ENCODE measurements at places on chromosomes 4 and X.

DNA sequence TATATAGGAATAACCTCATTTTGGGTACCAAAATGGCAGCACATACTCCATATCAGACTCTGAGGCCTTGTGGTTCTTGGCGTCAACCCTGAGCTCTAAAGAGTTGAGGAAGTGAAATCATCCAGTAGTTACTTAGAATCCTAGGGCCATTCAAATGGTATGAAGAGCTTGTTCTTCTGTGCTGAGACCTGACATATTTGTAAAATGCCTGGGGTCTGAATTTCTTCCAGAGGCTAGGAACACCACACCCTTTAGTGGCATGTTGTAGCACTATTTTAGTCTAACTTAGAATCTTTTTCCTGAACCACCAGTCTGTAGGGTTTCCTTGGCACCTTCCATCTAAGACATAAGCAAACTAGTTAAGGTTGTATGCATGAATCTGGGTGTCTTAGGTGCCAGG, 18.1 kb upstream of the GDPD2 start:
- H3K27me3 ChIP-seq, result no peaks in the 10 kb centered on the region
- DNase-seq, result no peak
- no peak overlapping the region for H3K4me3 ChIP-seq
- no peaks in the 10 kb centered on the region for H3K36me3 ChIP-seq
- H3K4me1 ChIP-seq, result no peaks in the 10 kb centered on the region

- no peak overlapping the region for H3K4me3 ChIP-seq
- no peaks in the 10 kb centered on the region for H3K27me3 ChIP-seq
- H3K27ac ChIP-seq, result no peak overlapping the region
- no peaks in the 10 kb centered on the region for H3K4me1 ChIP-seq
These were observed 154.0 kb downstream of the BTC start for GRCh38 chr4:74640111-74640903.

- no peak for DNase-seq
- H3K27me3 ChIP-seq, result no peaks in the 10 kb centered on the region
- no peak overlapping the region for H3K27ac ChIP-seq
- no peak overlapping the region for H3K4me3 ChIP-seq
- peaks cover 45% of the 10 kb centered on the region for H3K36me3 ChIP-seq
These were observed 37.1 kb downstream of the SMARCAD1 start for GRCh38 chr4:94244829-94245185.

- H3K36me3 ChIP-seq, result no peaks in the 10 kb centered on the region
- no peaks in the 10 kb centered on the region for H3K27me3 ChIP-seq
- peak within 1 kb of the TSS; percentile 43 for H3K4me3 ChIP-seq
- peak within 1 kb of the TSS; percentile 71 for H3K27ac ChIP-seq
These were observed at the start of gene GPRASP2 for GRCh38 chrX:102712216-102712966. GPRASP2 (plus strand) TSS chrX:102712448; CDS start chrX:102714870, 2,422 bp downstream.

DNA sequence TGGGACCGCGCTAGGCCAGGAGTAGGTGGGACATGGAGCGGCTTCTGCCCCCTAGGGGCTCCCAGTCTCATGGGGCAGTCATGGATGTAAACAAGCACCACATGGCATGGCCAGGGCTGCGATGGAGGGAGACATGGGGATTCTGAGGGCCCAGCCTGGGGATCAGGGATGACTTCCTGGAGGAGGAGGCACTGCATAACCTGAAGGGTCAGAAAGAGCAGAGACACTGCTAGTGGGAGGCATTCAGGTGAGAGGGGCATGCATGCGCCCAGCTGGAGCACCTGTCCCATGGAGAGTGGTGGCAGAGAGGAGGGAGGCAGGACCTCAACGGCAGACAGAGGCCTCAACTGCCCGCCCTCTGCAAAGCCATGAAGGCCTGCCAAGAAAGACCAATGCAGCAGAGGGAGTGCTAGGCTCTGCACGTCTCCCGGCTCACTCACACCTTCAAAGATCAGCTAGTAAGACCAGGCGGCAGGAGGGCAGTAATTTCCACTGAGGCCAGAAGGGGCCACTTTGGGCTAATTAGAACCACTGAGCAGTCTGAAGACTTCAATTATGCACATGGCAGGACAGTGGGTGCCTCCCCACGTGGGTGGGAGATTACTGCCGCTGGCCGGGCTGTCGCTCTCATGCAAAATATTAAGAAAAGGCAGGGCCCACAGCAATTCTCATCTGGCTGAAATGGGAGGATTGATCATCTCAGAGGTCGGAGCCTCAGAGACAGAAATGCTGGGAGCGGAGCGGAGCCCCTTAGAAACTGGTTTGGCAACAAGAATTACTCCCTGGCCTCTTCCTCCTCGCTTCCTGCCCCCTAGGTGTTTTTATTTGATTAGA, 69.6 kb downstream of the PPP2R2C start:
- no peak overlapping the region for H3K27ac ChIP-seq
- no peaks in the 10 kb centered on the region for H3K36me3 ChIP-seq
- H3K27me3 ChIP-seq, result no peaks in the 10 kb centered on the region
- no peak for DNase-seq
- H3K4me1 ChIP-seq, result no peaks in the 10 kb centered on the region

DNA sequence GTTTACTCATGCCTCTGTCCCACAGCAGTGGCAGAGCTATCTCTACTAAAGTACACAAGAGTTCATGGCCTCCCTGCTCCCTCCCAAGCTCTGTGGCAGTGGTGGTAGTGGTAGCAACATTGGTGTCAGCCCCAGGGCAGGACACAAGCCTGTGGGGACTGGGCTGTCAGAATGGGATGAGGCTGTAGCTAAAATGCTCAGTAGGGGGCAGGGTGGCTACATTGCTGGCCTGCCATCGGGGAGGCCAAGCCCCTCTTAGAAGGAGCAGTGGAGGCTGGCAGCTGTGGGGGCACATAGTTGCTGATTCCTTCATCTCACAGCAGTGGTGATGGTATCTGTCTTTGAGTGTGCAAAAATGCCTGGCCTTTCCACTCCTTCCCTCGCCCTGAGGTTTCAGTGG, 461.7 kb downstream of the PCDH18 start:
- H3K4me3 ChIP-seq, result no peak overlapping the region
- no peak overlapping the region for H3K27ac ChIP-seq

DNA sequence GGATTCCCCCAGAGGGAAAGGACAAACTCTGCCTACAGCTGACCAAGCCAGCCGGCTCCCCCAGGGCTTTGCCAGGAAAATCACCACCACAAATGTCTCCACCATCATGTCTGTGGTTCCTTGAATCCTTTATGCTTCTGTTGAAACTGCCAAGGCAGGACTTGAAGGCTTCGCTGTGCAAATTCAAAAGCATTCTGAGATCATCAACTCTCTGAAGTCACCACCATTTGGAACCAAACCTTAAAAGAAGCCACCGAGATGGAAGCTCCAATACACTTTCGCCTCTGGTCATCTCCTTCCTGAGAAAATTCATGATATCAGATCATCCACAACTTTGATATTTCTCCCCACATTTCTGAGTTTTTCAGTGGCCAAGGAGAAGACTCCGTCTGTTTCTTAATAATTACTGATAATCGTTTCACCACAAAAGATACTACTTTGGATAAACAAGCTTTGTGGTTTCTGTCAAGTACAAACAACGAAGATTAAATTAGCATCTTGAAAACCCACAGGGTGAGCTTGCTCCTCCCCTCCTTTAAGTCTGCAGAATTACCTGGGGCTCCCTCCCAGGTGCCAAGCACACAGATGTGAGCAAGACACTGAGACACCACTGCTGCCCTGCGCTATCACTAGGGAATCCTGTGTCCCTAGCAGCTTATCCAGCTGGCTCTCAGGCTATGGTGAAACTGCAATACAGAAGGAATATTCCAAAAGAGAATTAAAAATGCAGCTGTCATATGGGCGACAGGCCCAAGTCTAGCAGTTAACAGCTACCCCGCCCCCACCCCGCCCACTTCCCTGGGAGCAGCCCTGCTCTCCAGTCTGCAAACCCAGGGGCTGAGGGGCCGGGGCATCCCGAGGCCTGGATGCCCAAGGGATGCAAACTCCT, 125.0 kb upstream of the TBL1X start:
- no peak for DNase-seq
- H3K36me3 ChIP-seq, result no peaks in the 10 kb centered on the region
- H3K4me1 ChIP-seq, result no peaks in the 10 kb centered on the region

DNA sequence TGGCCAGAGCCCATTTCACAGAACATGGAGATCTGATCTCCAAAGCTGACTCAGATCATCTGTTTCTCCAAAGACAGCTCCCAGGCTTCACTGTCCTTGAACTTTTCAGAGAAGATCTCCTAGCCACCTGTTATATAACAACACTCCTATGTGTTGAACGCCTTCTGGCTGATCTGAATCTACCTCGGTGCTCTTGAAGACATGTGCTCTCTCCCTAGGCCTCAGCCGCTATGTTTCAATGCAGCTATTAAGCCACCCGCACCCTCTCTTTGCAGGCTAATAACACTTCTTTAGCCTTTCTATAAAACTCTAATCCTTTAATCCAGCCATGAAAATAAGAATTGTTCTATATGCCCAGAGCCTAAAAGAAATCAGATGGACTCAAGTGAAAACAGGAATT, 34.9 kb downstream of the SEL1L3 start:
- H3K27ac ChIP-seq, result no peak overlapping the region
- H3K4me3 ChIP-seq, result no peak overlapping the region
- H3K36me3 ChIP-seq, result peaks cover 22% of the 10 kb centered on the region
- no peak for DNase-seq
- no peaks in the 10 kb centered on the region for H3K27me3 ChIP-seq

- H3K4me3 ChIP-seq, result no peak overlapping the region
- no peaks in the 10 kb centered on the region for H3K27me3 ChIP-seq
- no peak for DNase-seq
- no peaks in the 10 kb centered on the region for H3K4me1 ChIP-seq
- peaks cover 83% of the 10 kb centered on the region for H3K36me3 ChIP-seq
These were observed 27.4 kb downstream of the KLF3 start for GRCh38 chr4:38691251-38692008.

DNA sequence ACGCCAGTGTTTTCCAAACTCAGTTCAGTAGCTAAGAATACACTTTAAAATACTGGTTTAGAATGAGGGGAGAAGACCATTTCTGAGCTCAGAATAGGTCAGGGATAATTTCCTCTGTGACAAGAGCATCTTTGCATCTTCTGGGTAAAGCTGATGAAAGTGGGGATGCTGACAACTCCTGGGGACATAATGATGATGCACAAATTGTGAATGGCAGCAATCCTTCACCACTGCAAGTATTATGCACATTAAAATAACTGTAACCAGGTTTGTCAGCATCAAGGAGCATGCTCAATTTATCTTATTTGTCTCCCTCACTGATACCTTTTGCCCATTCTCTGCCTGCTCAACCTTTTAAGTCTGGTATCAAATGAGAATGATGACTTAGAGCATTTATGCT, 248.2 kb downstream of the EPHA5 start:
- H3K27ac ChIP-seq, result no peak overlapping the region
- H3K36me3 ChIP-seq, result no peaks in the 10 kb centered on the region
- no peak for DNase-seq
- H3K4me1 ChIP-seq, result no peaks in the 10 kb centered on the region

DNA sequence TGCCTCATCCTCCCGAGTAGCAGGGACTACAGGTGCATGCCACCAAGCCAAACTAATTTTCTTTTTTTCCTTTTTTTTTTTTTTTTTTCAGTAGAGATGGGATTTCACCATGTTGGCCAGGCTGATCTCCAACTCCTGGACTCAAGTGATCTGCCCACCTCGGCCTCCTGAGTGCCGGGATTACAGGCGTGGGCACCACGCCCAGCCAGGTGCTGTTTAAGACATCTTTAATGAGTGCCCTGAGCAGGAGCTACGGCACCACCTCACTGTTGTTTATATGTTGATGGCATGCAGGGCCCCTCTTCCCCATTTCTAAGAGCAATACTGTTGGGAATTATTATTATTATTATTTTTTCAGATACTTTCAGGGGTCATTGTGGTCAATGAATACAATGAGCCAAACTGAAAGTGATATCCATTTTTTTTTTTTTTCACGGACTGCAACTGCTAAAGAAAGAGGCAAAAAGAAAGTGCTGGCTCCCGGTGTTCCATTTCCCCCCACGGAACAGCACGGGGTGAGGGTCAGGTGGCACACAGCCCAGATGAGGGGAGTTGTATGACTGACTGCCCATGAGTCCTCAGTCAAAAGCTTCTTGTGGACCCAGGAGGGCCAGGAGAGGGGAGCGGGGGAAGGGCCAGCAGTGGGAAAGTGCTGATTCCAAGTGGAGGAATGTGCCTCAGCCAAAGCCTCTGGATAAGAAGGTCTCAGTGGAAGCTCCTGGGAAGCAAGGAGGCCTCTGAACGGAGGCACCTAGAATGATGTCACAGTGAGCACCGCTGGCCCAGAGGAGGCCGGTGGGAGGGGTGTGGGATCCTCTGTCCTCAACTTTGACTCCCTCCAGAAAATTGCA, 101.8 kb upstream of the HPF1 start:
- H3K27ac ChIP-seq, result no peak overlapping the region
- no peaks in the 10 kb centered on the region for H3K4me1 ChIP-seq
- H3K36me3 ChIP-seq, result no peaks in the 10 kb centered on the region
- no peak overlapping the region for H3K4me3 ChIP-seq
- H3K27me3 ChIP-seq, result no peaks in the 10 kb centered on the region
- no peak for DNase-seq

- H3K27me3 ChIP-seq, result no peaks in the 10 kb centered on the region
- no peaks in the 10 kb centered on the region for H3K36me3 ChIP-seq
- H3K27ac ChIP-seq, result no peak overlapping the region
- DNase-seq, result no peak
These were observed 25.1 kb upstream of the PRDM8 start for GRCh38 chr4:80172203-80172602.

- no peaks in the 10 kb centered on the region for H3K27me3 ChIP-seq
- no peak for DNase-seq
- H3K4me3 ChIP-seq, result no peak overlapping the region
- H3K36me3 ChIP-seq, result no peaks in the 10 kb centered on the region
These were observed 22.2 kb downstream of the MAML3 start for GRCh38 chr4:140131675-140132229.

DNA sequence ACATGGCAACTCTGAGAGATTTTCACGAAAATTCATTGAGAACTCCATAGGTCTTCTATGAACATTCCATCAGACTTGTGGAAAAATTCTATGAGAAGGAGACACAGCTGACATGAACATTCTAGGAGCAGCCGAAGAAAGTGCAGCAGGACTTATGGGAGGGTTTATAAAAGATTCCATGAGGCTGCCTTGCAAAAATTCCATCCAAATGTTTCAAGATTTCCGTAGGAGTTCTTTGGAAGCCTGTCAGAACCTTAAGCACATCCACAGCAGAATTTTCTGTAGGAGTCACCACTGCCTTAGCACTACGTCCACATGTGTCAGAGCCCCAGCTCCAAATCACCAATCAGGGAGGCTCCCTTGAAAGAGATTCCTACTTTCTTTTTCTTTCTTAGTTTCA, 67.0 kb upstream of the MSX1 start:
- no peak overlapping the region for H3K27ac ChIP-seq
- no peak for DNase-seq

- H3K27me3 ChIP-seq, result no peaks in the 10 kb centered on the region
- no peaks in the 10 kb centered on the region for H3K36me3 ChIP-seq
- DNase-seq, result no peak
- no peaks in the 10 kb centered on the region for H3K4me1 ChIP-seq
- no peak overlapping the region for H3K4me3 ChIP-seq
- no peak overlapping the region for H3K27ac ChIP-seq
These were observed 605.8 kb upstream of the TENM3 start for GRCh38 chr4:181637186-181638105.

GRCh38 chr4:165201806-165202205, 5.6 kb upstream of the KLHL2 start:
- H3K27me3 ChIP-seq, result no peaks in the 10 kb centered on the region
- no peak overlapping the region for H3K4me3 ChIP-seq
- H3K4me1 ChIP-seq, result peaks cover 7% of the 10 kb centered on the region
- no peaks in the 10 kb centered on the region for H3K36me3 ChIP-seq

- H3K27ac ChIP-seq, result no peak overlapping the region
- H3K27me3 ChIP-seq, result no peaks in the 10 kb centered on the region
- no peaks in the 10 kb centered on the region for H3K36me3 ChIP-seq
These were observed 941.9 kb downstream of the PCDH18 start for GRCh38 chr4:136590440-136590839.

GRCh38 chrX:150627957-150628356, 59.5 kb downstream of the MTM1 start:
- H3K36me3 ChIP-seq, result peaks cover 8% of the 10 kb centered on the region
- H3K27ac ChIP-seq, result no peak overlapping the region
- no peaks in the 10 kb centered on the region for H3K27me3 ChIP-seq
- no peak for DNase-seq
